ENCODE measurements at places on chromosomes 16 and 17.

DNA sequence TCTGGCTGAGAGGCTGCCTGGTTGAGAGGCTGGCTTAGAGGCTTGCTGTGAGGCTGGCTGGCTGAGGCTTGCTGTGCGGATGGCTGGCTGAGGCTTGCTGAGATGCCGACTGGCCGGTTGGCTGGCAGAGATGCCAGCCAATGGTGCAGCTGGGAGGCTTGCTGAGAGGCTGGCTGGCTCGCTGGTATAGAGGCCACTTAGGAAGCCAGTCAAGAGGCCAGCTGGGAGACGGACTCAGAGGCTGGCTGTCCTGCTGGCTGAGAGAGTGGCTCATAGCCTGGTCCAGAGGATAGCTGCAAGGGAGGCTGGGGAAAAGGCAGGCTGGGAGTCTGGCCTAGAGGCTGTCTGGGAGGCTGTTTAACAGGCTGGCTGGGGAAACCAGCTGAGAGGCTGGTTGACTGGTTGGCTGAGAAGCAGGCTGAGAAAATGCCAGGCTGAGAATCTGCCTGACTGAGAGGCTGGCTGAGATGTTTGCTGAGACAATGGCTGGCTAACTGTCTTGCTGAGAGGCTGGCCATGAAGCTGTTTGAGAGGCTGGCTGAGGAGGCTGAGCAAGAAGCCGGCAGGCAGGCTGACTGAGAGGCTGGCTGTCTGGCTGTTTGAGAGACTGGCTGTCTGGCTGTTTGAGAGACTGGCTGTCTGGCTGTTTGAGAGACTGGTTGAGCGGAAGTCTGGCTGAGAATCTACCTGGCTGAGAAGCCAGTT is 37.5 kb upstream of the ACSM2B start:
- ATAC-seq = no peak

DNA sequence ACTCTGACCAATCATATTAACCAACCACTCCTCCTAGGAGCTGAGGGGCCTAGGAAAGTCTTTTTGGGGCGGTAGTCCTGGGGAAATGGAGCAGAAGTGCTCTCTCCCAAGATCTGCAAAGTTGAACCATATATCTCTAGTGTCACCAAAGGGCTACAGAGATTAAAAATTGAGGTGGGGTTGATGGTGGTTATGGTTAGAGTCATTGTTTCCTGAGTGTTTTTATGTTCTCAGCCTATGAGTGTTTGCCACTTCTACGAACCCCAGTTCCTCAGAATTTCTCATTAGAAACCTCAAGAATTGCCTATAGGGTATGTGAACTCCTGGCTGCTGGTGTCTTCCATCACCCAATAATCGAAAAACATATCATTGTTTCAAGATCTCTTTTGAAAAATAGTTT is 217.8 kb downstream of the CDRT15L2 start:
- no peak for ATAC-seq

GRCh38 chr17:63430223-63430622 is 15.9 kb downstream of the CYB561 start:
- no peak for ATAC-seq

DNA sequence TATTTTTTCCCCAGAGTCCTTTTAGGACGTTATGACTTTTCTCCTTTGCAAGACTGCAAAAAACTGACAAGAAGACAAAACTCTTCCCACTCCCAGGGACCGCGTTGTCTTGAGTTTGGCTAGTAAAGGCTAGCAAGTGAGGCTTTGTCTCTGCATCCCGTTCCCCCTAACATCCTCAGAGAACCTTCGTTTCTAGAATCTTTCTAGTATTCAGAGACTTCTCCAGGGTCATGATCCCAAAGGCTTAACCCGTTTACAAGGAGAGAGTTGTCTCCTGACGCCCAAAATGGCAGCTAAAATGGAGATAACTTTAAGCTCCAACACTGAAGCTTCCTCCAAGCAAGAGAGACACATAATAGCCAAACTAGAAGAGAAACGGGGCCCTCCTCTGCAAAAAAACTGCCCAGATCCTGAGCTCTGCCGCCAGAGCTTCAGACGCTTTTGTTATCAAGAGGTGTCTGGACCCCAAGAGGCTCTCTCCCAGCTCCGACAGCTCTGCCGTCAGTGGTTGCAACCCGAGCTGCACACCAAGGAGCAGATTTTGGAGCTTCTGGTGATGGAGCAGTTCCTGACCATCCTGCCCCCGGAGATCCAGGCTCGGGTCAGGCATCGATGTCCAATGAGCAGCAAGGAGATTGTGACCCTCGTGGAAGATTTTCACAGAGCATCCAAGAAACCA is 843 bp downstream of the ZNF174 start:
- no peak for ATAC-seq

GRCh38 chr17:51325471-51325870 is 65.1 kb downstream of the UTP18 start:
- ATAC-seq = no peak

DNA sequence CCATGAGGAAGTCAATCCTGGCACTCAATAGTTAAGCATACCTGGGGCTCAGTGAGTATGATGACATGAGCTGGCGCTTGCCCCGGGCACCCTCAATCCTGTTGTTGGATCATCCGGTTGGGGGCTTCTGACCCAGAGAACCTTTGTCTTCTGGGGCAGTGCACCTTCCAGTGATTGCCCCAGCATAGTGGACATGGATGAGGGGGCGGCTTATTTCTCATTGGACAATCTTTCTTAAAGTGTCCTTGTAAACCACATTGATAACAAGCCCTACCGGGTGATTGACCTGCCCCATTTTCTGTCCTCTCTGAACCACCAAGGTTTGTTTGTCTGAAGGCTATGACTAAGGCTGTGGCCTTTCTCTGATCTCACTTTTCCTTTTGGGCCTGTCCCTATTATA is 18.2 kb downstream of the IGSF6 start:
- ATAC-seq = no peak

GRCh38 chr17:32497431-32498205 is 10.8 kb downstream of the CDK5R1 start:
- ATAC-seq = peak; percentile 24

Measured in SK-N-SH treated with all-trans-retinoic acid at 6 μM for 48 hours (cell line).